ENCODE measurements at places on chromosomes 3 and 15.
A peak's percentile ranks its signal among the peaks of the same experiment; 100 is the strongest.

DNA sequence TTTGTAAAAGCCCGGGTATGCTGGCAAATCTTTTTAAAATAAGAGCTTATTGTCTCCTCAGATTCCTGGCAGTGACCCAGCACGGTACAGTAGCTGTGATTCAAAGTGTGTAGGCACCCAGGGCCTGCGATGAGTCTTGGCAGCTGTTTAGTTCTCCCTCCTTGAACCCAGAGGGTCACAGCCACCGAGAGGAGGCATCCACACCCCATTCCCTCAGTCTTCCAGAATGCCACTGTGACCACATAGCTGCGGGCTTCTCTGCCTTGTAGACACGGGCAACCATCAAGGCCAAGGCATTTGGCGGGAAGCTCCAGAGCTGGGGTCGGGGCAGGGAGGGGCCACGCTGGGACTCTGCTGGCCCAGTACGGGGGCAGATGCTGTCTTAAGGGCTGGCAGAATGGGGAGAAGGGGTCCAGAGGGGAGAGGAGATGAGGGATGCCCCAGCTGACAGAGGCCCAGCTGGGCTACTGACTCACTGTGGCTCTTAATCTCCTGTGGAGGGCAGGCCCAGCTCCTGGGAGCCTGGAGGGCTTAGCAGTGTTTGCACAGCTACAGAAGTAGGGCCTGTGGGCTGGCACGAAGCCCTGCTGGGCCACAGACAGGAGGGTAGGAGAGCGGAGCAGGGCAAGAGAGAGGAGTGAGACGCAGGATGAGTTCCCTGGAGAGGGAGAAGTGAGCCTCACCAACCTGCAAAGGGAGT is 68.8 kb upstream of the DLG1 start:
- peak; percentile 93 for DNase-seq

DNA sequence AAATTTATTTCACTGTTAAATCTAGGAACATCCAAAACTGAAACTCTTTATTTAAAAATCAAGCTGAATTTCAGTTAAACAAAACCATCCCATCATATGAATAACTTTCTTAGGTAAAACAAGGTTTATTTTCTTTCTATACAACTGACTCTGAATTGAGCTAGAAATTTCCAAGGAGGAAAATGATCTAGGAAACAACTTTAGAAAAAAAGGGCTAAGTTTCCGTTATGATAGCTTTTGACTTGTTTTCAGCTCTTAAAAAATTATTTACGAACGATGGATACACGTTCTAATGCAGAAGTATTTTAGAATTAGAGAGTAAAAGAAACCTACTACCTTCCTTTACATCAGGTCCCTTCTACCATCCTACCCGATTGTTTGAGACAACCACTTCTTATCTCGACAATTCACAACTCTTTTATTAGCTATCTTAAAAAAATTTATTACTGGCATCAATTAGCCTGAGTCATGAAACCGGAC is 1.8 kb upstream of the IGF1R start:
- DNase-seq: no peak

- no peak for DNase-seq
Measured at GRCh38 chr15:98532063-98532462, 116.3 kb upstream of the IGF1R start.

- peak; percentile 82 for DNase-seq
Measured at GRCh38 chr15:91956026-91956723, 102.7 kb downstream of the SLCO3A1 start.

DNA sequence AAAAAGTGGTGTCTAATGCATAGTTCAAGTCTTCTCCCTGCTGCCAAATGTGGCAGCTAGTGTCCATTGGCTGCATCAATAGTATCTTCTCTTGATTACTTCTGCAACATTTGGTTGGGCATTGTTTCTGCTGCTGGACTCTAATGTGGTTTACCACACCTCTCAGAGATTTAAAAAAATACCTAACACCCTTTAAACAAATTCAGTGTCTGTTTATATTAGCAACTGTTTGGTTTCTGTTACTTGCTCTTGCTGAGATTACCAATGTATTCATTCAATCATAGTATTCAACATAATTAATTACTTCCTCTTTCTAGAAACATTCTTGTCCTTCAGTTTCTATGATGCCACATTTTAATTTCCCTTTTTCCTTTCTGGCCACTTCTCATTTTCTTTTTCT is 20.3 kb upstream of the NECTIN3 start:
- DNase-seq: no peak

DNA sequence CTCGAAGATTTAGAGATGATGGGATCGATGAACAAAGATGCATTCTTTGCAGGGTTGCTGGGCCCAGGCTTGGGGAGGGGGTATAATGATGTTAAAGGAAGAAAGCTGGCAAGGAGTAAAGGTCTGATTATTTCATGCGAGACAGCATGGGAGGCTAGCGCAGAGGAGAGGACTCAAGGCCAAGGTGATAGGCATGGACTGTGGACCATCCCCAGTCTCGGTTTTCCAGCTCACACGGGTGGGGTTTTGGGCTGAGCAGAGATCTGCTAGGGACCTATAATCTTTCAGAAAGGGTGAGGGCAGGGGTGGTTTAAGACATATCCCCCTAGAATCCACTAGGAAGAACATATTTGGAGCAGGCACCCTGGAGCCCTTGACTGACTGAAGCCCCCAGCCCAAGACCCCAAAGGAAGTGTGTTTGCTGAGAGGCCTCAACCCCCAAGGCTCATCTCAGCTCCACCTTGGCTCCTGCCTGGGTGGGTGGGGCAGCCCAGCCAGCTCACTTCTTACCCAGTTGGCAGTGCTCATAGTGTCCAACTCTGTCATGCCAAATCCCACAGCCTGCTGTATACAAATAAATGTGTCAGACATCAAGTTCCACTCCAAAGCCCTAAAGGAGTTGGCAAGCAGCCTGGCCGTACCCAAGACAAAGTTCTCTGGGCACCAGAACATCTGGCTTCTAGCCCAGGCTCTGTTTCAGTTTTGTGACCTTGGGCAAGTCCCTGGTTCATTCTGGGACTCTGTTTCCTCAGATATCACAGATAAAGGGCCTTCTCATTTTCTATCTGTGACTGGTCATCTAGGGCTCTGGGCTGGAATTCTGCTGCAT is 17.9 kb downstream of the ACSBG1 start:
- peak; percentile 99 for DNase-seq

GRCh38 chr3:138681463-138682220 is 73.1 kb downstream of the FAIM start:
- no peak for DNase-seq

Data from MCF 10A (cell line).